NCI-H2029 (cell line): ENCODE measurements at places on chromosomes 16 and 17.

DNA sequence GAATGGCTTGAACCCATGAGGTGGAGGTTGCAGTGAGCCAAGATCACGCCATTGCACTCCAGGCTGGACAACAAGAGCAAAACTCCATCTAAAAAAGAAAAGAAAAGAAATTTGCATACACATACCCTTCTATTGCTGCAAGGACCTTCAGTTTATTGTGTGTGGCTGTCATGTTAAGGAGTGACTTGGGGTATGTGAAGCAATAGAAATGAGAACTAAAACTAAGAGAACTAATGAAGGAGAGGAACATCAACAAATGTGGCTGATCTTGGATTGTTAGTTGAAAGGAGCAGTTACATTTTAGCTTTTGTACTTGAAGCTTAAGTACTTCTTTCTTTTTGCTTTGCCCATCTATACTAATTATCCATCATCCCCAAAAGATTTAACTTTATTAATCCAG, 12.7 kb upstream of the NSRP1 start:
- no peak for DNase-seq

GRCh38 chr17:57308543-57309186, 52.3 kb downstream of the MSI2 start:
- no peak for DNase-seq

GRCh38 chr16:30884760-30885159, 9.1 kb downstream of the BCL7C start:
- DNase-seq, result no peak

DNA sequence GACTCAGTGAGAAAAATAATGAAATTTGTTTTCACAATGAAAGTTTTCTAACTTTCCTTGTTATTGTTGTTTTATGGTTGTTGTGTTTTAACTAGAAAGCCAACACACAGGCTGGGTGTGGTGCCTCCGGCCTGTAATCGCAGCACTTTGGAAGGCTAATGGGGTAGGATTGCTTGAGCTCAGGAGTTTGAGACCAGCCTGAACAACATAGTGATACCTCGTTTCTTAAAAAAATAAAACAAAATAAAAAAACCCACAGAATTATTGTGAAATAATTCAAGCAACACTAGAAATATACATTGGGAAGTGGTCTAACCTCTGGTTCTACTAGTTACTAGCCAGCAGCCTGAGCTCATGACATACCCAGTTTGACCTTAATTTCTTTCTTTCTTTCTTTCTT, 630 bp downstream of the MILR1 start:
- DNase-seq, result no peak

DNA sequence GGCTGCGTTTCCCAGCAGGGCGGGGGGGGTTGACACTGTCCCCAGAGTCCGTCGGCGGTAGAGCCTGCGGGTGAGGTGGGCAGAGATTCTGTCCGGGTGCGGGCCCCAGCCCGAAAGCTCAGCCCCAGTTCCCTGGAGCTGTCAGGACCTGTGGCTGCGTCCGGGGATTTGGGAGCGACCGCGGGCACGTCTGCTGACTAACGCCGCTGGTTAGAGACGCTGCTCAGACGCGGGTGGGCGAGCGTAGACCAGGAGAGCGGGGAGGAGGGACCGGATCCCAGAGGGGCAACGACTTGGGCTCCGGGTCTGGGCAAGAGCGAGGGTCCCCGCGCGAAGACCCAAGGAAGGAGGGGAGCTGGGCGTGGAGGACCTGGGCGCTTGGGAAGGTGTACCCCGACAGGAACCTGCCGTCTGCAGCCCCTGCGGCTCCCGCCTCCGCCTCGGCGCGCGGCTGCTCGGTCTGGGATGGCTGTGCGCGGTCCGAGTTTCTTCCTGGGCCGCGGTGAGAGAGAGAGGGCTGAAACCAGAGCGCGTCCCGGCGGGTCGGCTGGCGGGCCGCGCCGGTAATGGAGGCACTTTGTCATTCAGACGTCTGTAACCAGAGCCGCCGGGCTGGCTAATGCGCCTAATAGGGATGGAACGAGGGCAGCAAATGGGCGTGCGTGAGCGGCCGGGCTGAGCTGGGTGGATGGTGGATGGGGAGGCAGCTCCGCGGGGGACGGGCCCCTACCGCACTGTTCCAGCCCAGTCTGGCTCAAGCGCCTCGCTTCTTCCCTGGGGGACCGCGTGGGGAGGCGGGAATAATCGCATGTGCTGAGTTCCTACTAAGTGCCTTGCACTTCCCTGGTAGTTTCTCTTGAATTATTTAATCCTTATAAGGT, 2.3 kb downstream of the NGFR start:
- peak; percentile 39 for DNase-seq

- DNase-seq, result no peak
Observed at GRCh38 chr16:58515871-58516767, 802 bp downstream of the SETD6 start.

DNA sequence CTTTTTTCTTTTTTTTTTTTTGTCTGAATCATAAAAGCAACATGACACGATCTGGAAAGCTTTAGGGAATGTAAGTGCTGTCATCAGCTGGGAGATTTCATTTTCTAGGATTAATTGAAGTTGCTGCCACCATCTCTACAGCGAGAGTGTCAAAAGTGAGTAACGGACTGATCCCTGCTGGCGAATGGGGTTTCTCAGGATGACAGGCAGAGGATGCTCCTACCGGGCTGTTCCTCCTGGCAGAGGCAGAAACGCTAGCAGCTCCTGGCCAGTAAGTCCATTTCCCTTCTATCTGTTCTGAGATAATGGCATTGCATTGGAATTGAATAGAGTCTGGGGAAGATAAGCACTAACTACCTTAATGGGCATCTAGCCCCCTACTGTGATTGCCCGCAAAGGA, 80.5 kb upstream of the KIFC3 start:
- no peak for DNase-seq

DNA sequence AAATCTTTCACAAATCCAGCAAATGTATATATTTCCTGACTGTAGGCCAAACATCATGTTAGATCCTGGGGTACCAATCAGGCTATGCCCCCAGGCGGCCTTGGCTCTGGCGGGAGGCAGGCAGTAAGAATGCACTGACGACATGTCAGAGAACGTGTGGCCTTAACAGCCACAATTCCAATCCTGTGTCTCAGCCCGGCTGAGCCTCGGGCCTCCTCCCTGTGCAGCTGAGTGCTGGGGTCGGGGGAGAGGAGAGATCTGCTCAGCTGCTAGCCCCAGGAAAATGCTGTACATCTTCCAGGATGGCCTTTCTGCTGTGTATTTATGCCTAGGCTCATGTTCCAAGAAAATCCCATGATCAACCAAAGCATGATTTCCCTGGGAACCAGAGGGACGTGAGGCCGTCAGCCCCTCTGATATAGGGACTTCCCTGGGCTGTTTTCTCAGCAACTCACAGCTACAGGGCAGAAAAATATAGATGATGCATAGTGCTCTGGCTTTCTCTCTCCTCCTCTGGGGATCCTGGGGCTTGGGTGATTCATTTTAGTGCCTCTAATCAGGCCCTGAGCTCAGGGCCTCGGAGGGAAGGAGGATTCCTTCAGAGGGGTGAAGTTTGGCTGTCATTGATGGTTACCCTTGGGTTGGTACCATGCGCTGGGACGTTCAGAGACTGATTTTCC, 604.0 kb downstream of the HS3ST4 start:
- DNase-seq, result no peak

DNA sequence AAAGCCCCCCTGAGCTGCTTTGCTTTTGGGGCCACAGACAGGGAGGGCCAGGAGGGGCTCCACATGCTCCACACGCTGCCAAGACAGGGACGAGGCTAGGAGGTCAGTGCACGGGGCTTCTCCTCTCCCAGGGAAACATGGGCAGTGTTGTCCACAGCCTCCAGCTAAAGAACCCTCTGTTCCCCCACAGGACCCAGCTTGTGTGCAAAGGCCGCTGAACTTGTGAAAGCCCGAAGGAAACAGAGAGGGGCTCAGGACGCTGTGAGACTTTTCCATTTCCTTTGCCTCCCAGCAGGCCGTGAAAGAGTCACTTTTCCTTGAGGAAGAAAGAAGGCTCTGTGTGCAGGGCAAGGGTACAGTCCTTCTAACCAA, 9.7 kb downstream of the CDRT4 start:
- no peak for DNase-seq

GRCh38 chr16:89583895-89584644, 8.5 kb downstream of the CPNE7 start:
- no peak for DNase-seq

DNA sequence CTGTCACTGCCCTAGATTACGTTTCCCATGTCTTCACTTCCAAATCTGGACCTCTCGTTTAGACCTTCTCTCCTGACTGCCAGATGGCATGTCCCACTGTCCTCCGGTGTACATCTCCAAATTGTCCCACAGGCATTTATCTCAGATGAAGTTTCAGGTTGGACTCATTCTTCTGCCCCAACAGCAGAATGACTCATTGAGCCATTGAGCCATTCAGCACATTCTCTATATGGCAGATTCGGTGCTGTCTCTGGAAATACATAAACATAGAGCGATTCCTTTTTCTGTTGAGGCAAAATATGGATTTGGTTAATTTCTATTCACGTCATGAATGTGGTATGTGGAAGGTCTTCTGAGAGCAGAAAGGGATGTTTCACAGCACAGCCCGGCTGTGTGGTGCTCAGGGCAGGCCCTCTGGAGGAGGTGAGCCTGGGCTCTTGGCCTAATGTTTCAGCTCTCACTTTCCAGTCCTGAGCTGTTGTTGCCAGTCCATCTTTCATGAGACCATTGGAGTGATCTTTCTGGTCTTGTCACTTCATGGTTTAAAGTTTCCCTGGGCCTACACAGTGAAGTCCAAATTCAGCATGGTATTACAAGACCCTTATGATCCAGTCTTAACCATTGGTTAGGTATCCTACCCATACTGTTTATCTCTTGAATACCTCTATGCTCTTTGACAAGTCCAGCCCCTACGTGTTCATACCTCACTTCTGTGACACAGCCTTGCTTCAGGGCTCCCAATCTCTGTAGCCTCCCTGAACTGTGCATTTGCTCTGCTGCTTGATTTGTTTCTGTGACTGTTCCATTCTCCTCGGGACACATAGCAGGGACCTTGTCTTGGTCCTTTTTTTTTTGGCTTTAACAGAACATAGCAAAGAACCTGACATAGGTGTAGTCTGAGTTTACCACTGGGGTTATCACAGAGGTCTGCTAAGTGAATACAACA, 15.9 kb downstream of the HAPSTR1 start:
- DNase-seq, result no peak

DNA sequence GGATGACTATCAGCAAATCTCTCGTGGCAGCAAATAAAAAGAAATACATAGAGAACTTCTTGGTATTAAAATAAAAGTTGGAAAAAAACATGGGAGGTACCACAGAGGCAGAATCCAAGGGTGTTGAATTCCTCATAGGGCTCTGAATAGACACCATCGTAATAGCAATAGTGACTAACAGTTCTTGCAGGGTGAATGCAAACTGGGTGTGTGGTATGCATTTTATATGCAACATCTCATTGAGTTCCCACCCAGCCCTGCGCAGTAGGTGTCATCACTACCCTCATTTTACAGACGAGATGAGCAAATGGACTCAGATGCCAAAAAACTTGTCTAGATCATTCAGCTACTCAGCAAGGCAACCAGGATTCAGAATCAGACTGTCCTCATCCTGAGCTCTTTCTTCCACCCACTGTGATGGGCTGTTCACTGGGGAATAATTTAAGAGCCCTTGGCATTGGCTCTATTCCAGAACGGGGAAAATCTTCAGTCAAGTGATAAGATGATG, 354.6 kb upstream of the CDH11 start:
- DNase-seq, result no peak

- no peak for DNase-seq
Observed at GRCh38 chr17:58265271-58265670, 15.5 kb downstream of the MPO start.

- no peak for DNase-seq
Observed at GRCh38 chr17:43442711-43443110, 41.1 kb upstream of the DHX8 start.

GRCh38 chr17:46020998-46021397, 21.9 kb downstream of the STH start:
- no peak for DNase-seq

GRCh38 chr17:66429680-66430079, 127.3 kb downstream of the PRKCA start:
- DNase-seq, result no peak

- no peak for DNase-seq
Observed at GRCh38 chr16:53865494-53865863, 161.5 kb downstream of the FTO start.

- DNase-seq, result no peak
Observed at GRCh38 chr17:27536781-27537180, 80.5 kb downstream of the KSR1 start.

- DNase-seq, result no peak
Observed at GRCh38 chr17:16440901-16441629, 25.7 kb downstream of the TRPV2 start.

- no peak for DNase-seq
Observed at GRCh38 chr17:8713315-8713714, 31.3 kb downstream of the CCDC42 start.

DNA sequence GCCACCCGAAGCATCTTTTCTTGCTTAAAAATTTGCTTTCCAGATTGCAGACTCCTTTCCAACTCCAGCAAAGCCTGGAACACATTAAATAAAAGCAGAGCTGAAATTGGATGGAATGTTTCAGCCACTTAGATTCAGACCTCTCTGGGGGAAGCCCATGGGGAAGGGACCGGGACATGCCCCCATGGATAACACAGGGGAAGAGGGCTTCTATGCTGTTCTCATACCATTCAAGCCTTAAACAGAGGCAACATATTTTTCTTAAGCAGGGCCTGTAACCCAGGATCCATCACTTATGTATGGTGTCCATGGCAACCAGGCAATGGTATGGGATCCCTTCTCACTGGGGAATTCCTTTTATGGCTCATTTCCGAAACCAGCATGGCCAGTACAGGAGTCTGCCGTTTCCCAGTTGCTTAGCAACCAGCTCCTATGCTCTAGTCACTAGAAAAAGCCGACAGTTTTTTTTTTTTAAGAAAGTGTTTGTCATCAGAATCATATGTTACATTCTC, 62.0 kb upstream of the MARCHF10 start:
- DNase-seq, result no peak

DNA sequence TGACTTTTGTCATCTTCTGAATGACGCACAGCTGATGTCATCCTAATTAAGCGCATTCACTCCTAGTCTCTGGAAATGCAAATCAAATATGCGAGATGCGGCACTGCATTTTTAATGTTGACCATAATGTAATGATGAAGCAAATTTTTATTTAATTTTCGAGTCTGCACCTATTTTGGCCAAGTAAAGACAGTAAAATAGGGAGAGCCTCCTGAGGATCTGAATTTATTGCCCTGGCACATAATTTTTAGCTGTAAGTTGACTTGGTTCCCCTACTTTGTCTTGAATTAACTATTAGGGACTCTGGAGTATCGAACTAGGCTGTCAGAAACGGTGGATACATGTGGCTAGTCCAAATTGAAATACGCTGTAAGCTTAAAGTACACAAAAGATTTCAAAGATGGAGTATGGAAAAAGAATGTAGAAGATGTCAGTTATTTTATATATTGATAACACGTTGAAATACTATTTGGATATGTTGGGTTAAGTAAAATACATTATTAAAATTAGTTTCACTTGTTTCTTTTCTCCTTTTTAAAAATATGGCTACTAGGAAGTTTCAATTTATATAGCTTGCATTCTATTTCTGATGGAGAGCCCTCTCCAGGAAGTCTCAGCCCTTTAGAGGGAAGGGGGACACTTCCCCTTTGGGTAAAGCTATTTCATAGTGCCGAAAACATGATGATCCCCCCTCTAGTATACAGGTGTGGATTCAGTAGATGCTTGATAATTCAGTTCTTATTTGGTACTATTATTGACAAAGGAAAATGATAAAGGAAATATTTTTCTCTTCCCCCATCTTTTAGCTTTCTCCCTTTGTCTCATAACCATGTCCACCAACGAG, 991 bp downstream of the KPNA2 start:
- DNase-seq, result no peak
